ENCODE measurements at places on chromosomes 12 and 14.

DNA sequence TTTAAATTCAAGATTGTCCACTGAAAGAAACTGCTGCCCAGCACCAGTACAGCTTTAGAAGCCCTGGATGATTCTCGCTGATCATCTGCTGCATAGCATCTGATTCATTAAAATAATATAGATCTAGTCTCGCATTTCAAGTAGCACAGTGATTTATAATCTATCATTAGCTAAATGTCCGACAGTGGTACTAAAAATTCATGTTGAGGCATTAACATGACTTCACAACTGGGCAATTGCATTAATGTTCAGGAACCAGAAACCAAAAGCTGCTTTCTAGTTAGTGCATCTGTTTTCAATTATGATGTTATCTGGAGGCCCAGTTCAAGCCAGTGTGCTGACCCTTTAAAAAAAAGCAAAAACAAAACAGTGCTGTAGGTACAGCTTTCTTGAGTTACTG is 1987.2 kb upstream of the SEL1L start:
- H3K27me3 ChIP-seq = no peaks in the 10 kb centered on the region
- no peak overlapping the region for H3K4me3 ChIP-seq
- no peak overlapping the region for H3K27ac ChIP-seq
- no peaks in the 10 kb centered on the region for H3K4me1 ChIP-seq
- H3K36me3 ChIP-seq = no peaks in the 10 kb centered on the region

DNA sequence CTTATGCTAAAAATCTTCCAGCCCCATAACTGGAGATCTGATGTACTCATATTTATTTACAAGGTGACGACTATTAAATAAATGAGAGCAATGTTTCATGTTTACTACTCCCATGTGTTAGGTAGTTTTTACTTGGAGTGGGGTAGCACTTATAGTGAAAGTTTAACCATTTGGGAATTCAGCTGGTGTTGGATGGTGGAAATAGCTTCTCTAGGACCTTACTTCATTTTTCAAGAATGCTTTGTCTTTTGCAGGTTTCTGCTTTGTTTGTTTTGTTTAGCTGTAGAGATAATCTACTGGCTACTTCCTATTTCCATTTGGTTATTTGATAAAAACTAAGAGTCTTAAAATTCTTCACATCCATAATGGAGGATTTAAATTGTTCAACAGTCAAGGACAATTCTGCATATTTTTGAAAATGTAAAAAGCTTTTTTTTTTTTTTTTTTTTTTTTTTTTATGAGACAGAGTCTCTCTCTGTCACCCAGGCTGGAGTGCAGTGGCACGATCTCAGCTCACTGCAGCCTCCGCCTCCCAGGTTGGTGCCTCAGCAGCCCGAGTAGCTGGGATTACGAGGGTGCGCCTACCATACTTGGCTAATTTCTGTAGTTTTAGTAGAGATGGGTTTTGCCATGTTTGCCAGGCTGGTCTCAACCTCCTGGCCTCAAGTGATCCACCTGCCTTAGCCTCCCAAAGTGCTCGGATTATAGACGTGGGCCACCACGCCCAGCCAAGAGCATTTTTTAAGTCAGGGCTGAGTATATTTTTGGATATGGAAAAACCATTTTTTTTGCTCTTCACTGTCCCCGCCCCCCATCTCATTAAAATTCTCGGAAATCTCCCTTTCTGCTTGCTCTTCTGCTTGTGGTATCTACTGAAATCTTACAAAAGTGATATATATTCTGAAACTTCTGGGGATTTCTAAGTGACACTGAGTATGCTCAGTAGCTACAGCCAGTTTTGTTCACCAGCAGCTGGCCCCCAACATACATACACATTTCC is 1.4 kb upstream of the ABCD2 start:
- peak overlapping the region; percentile 83 for H3K4me3 ChIP-seq
- peak overlapping the region; percentile 87 for H3K27ac ChIP-seq
- H3K4me1 ChIP-seq = peaks cover 37% of the 10 kb centered on the region
- no peaks in the 10 kb centered on the region for H3K27me3 ChIP-seq
- DNase-seq = peak; percentile 47

- H3K36me3 ChIP-seq = no peaks in the 10 kb centered on the region
- DNase-seq = no peak
- no peaks in the 10 kb centered on the region for H3K27me3 ChIP-seq
- no peaks in the 10 kb centered on the region for H3K4me1 ChIP-seq
- H3K4me3 ChIP-seq = no peak overlapping the region
These were observed 13.8 kb upstream of the ADCK1 start for GRCh38 chr14:77786148-77786547.

- H3K4me3 ChIP-seq = no peak overlapping the region
- no peak for DNase-seq
- no peak overlapping the region for H3K27ac ChIP-seq
These were observed 230.5 kb downstream of the ATP23 start for GRCh38 chr12:58171914-58172313.

- peak; percentile 76 for DNase-seq
- H3K36me3 ChIP-seq = no peaks in the 10 kb centered on the region
- peaks cover 34% of the 10 kb centered on the region for H3K4me1 ChIP-seq
- H3K27me3 ChIP-seq = no peaks in the 10 kb centered on the region
These were observed 376.8 kb downstream of the DPF3 start for GRCh38 chr14:72516936-72517700.

- peaks cover 3% of the 10 kb centered on the region for H3K36me3 ChIP-seq
- no peak overlapping the region for H3K27ac ChIP-seq
- no peaks in the 10 kb centered on the region for H3K27me3 ChIP-seq
- no peak for DNase-seq
These were observed 18.4 kb downstream of the ANO6 start for GRCh38 chr12:45234139-45234865.

DNA sequence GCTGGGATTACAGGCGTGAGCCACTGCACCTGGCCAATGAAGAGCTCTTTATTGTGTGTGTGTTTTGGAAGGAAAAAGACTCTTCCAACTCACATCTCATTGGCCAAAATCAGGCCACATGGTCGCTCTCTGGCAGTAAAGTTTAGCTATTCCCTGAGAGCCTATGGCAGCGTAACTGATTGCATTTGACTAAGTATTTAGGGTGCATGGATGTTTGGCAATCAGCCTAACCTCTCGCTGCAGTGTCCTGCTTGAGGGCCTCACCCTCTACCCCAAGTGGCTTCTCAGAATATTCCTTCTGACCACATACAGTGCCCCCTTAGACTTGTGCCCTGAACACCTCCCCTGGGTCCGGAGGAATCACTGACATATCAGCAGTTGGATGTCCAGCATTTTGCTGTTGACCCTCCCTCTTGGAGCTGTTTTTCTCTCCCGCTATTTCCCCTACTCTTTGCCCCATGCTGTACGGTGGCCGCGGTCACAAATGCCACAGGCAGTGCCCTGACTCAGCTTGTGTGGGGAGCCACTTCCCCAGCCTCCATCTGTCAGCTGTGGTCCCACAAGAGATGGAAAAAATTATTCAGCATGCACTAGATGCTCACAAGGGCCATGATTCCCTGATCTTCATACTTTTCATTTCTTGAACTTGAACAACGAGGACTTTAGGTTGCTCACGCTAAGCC is 9.5 kb downstream of the PHETA1 start:
- no peak overlapping the region for H3K27ac ChIP-seq
- H3K27me3 ChIP-seq = no peaks in the 10 kb centered on the region
- DNase-seq = no peak
- no peak overlapping the region for H3K4me3 ChIP-seq

- no peak overlapping the region for H3K27ac ChIP-seq
- peaks cover 25% of the 10 kb centered on the region for H3K4me1 ChIP-seq
- no peak overlapping the region for H3K4me3 ChIP-seq
- no peak for DNase-seq
- no peaks in the 10 kb centered on the region for H3K27me3 ChIP-seq
These were observed 107.6 kb upstream of the FUT8 start for GRCh38 chr14:65304963-65305362.

DNA sequence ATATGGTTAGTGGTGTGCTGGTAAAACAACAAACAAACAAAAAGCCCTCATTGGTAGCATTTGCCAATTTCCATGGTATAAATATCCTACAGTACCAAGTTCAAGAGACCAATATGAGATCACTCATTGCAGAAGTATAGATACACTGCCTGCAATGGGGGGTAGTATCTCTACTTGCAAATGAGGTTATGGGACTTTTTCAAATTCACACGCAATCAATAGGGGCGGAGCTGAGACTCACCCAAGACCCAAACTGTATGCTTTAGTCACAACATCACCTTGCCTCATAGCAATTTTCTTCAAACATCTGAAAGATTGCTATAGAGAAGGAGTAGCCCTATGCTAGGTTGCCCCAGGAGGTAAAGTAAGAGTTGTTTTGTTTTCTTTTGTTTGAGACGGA is 93.7 kb downstream of the VCPKMT start:
- DNase-seq = no peak
- no peak overlapping the region for H3K4me3 ChIP-seq
- H3K27ac ChIP-seq = no peak overlapping the region
- H3K36me3 ChIP-seq = no peaks in the 10 kb centered on the region
- peaks cover 12% of the 10 kb centered on the region for H3K4me1 ChIP-seq

DNA sequence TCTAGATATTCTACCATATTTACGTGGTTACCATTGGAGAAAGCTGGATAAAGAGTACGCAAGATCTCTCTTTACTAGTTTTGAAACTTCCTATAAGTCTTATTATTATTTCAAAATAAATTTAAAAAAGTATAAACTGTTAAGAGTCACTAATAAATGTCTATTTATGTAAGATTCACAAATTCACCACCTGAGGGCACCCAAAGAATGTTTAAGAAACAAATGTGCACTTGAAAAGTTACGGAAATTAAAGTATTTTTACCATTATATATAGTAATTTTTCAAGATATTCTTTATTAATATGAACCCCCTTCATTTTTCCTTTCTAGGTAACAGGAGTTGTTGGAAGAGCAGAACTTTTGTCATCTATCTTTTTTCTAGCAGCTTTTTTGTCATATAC is 11.9 kb downstream of the TMTC3 start:
- H3K36me3 ChIP-seq = no peaks in the 10 kb centered on the region
- H3K27ac ChIP-seq = no peak overlapping the region
- no peaks in the 10 kb centered on the region for H3K27me3 ChIP-seq
- DNase-seq = no peak

- peaks cover 12% of the 10 kb centered on the region for H3K4me1 ChIP-seq
- H3K4me3 ChIP-seq = no peak overlapping the region
- DNase-seq = no peak
- no peaks in the 10 kb centered on the region for H3K27me3 ChIP-seq
- H3K27ac ChIP-seq = no peak overlapping the region
- H3K36me3 ChIP-seq = no peaks in the 10 kb centered on the region
These were observed 75.9 kb upstream of the FBRSL1 start for GRCh38 chr12:132413931-132414588.

DNA sequence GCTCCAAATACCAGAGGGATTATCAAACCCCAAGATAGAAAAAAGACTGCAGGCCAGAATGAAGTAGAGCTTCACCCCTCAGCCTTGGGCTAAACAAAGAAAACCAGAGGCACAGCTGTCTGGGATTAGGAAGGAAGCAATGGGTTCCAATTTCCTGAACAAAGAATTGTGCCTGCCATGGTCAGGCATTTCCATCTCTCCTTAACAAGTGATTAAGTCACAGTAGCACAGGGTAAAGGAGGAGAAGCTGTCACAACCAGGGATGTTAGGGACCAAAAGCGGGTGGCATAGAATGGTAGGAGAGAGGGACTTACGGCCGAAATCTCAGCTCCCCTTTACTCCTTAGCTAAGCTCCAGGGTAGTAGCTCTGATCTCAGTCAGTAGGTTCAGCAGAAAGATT is 33.9 kb downstream of the SPTLC2 start:
- H3K4me3 ChIP-seq = no peak overlapping the region
- peaks cover 3% of the 10 kb centered on the region for H3K36me3 ChIP-seq
- H3K27ac ChIP-seq = no peak overlapping the region
- no peak for DNase-seq
- peaks cover 20% of the 10 kb centered on the region for H3K4me1 ChIP-seq

GRCh38 chr12:99257672-99258071 is 389.9 kb upstream of the GARIN6 start:
- H3K27me3 ChIP-seq = no peaks in the 10 kb centered on the region
- no peak for DNase-seq
- no peak overlapping the region for H3K4me3 ChIP-seq
- no peaks in the 10 kb centered on the region for H3K36me3 ChIP-seq

DNA sequence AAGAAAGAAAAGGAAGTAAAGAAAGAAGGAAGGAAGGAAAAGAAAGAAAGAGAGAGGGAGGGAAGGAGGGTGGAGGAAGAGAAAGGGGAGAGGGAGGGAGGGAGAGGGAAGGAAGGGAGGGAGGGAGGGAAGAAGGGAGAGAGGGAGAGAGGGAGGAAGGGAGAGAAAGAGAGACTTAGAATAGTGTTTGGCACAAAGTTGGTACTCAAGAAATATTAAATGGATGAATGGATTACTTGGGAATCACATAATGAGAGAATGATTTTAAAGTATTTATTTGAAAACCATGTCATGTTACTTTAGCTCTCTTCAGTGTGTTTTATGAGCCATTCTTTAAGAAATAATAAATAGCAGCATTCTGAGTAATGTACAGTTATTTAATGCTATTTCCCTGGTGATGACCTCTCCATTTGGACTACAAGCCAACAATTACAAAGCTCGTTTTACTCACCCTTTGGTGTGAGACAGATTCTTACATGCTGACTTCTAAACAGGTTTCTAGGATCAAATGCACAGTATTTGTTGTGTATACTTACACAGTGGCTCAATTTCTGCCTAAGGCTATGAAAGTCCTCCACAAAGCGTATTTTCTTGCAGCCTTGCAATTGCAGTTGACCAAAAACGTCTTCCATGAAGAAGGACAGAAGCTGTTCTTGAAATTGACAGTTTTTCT is 861 bp downstream of the IL26 start:
- DNase-seq = no peak
- peaks cover 7% of the 10 kb centered on the region for H3K4me1 ChIP-seq
- no peaks in the 10 kb centered on the region for H3K27me3 ChIP-seq
- no peaks in the 10 kb centered on the region for H3K36me3 ChIP-seq
- H3K27ac ChIP-seq = no peak overlapping the region
- no peak overlapping the region for H3K4me3 ChIP-seq

- no peak overlapping the region for H3K4me3 ChIP-seq
- H3K36me3 ChIP-seq = no peaks in the 10 kb centered on the region
- H3K27ac ChIP-seq = no peak overlapping the region
- peaks cover 20% of the 10 kb centered on the region for H3K4me1 ChIP-seq
- DNase-seq = no peak
These were observed 1.0 kb downstream of the KCNA1 start for GRCh38 chr12:4910502-4911315.

GRCh38 chr12:79592865-79593264 is 97.9 kb downstream of the PAWR start:
- H3K27ac ChIP-seq = no peak overlapping the region
- H3K36me3 ChIP-seq = no peaks in the 10 kb centered on the region

GRCh38 chr12:29102741-29103140 is 46.3 kb upstream of the FAR2 start:
- no peak overlapping the region for H3K4me3 ChIP-seq
- DNase-seq = peak; percentile 21
- H3K27me3 ChIP-seq = no peaks in the 10 kb centered on the region
- peaks cover 39% of the 10 kb centered on the region for H3K4me1 ChIP-seq

GRCh38 chr14:74840603-74841030 is 35.3 kb downstream of the PROX2 start:
- H3K27ac ChIP-seq = no peak overlapping the region
- no peaks in the 10 kb centered on the region for H3K27me3 ChIP-seq
- no peak overlapping the region for H3K4me3 ChIP-seq
- peaks cover 68% of the 10 kb centered on the region for H3K4me1 ChIP-seq
- no peak for DNase-seq

GRCh38 chr12:94849411-94849976 is 154.0 kb downstream of the NDUFA12 start:
- no peaks in the 10 kb centered on the region for H3K4me1 ChIP-seq
- no peak overlapping the region for H3K27ac ChIP-seq
- H3K36me3 ChIP-seq = no peaks in the 10 kb centered on the region
- H3K4me3 ChIP-seq = no peak overlapping the region
- DNase-seq = no peak

- H3K27ac ChIP-seq = no peak overlapping the region
- no peaks in the 10 kb centered on the region for H3K27me3 ChIP-seq
- no peaks in the 10 kb centered on the region for H3K4me1 ChIP-seq
- H3K36me3 ChIP-seq = no peaks in the 10 kb centered on the region
- no peak overlapping the region for H3K4me3 ChIP-seq
- DNase-seq = no peak
These were observed 49.9 kb downstream of the PRICKLE1 start for GRCh38 chr12:42539696-42540095.
